Tibial nerve (tissue), 4 donors: ENCODE measurements at places on chromosomes 12 and 14.
A peak's percentile ranks its signal among the peaks of the same experiment; 100 is the strongest.

GRCh38 chr12:56237552-56237951 lies 7.7 kb downstream of the SLC39A5 start:
- no peak for DNase-seq

- DNase-seq, result no peak
Measured at GRCh38 chr12:132276827-132277373, 52.5 kb downstream of the GALNT9 start.

GRCh38 chr12:29662734-29663323 lies 120.9 kb downstream of the TMTC1 start:
- DNase-seq, result no peak

DNA sequence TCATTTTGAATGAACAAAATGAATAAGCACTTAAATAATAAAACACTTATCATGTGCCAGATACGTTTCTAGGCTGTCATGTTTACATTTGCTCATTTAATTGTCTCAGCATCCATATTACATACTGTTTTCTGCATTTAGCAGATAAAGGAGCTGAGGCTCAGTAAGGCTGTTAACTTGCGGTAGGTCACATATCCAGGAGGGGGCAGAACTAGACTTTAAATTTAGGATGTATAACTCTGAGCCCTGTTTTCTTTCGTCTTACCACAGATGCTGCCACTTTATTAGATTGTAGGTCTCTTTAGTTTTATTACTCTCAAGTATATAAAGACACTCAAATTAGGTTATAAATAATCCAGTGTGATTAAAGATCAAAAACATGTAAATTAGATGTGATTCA lies 17.7 kb downstream of the IRAK4 start:
- peak; percentile 8 for DNase-seq

- no peak for DNase-seq
Measured at GRCh38 chr12:122730215-122731014, at the start of gene HCAR1. HCAR1 (minus strand) TSS chr12:122730844; CDS start chr12:122730339, 505 bp downstream.

- DNase-seq, result no peak
Measured at GRCh38 chr12:106671840-106672239, 89.0 kb downstream of the RFX4 start.
